ENCODE measurements at places on chromosomes 4 and X. TPM values are rescaled to one million over a fixed set of nuclear protein-coding genes. Genes with fewer than 3 reads are reported as not detected.

DNA sequence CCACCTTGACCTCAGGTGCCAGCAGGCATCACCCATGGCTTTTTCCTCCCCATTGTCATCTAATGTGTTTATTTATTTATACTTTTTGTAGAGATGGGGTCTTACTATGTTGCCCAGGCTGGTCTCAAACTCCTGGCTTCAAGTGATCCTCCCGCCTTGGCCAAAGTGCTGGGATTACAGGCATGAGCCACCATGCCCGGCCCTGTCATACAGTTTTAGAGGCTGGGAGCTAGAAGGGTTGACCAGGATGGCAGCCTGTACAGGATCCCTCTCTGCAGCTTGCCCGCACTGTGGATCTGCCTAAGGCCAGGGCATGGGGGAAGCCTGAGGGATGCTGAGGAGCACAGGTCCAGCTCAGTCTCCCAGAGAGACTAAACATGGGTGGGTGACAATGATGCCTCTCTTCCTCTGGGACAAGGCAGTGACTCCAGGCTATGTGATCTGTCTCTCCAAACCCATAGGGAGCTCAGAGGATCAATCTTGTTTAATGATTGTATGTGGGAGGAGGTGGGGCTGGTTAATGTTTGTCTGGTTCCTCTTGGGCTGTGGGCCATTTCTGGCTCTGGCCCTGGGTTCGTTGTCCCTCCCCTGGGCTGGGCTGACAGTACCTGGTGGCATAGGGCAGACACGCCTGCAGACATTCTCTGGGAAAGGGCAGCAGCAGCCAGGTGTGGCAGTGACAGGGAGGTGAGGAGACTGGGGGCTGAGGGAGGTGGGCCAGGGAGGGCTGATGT, 8.3 kb upstream of the GJB1 start:
- DNase-seq = no peak

GRCh38 chr4:8333726-8334460, 64.3 kb downstream of the HTRA3 start:
- no peak for DNase-seq

DNA sequence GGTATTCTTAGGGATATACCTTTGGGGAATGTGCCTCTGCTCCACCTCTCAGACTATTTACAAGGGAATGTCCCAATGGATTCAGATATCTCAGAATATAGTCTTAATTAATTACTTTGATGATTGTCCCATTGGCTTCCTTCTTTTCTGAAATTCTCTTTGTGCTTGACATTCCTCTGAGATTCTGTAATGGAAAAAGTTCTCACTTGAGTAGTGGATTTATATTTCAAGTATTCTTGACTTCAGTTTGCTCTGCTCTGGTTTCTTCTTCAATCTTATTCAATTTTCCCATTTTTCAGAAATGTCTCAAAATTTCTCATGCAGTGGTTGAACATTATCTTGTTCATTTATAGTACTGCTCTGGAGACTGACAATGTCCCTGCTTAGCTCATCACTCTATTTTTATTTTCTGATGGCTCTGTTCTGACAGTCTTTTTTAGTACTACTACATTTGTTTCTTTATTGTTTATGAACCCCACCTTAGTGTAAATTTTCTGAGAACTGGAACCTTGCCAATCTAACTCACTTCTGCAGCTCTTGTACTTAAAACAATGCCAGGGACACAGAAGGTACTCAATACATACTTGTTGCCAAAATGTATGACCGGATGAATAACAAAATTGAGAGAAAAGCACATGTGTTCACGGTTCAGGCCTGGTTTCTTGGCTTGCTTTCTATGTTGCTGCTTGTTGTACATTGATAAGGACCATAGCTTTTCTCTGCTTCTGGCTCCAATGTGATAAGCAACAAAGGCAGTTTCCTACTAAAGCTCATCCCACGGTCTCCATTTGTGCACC, 471.7 kb downstream of the GASK1B start:
- no peak for DNase-seq

DNA sequence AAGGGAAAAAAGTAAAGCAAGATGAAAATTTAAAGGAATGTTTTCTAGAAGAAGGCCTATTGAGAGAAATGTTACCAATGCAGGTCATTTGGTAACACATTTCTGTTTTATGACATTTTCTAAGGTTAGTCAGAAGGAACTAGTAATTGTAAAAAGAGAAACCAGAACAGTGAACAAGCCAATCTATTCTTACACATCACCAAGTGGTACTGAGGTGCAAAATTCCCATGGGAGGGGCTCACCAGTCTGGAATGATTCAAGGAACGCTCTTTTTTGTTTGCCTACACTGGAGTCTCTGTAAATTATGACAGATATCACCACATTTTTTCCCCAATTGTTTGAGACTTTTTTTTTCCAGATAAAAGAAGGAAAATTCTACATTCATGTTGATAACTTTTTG, 404.7 kb upstream of the CNKSR2 start:
- no peak for DNase-seq

DNA sequence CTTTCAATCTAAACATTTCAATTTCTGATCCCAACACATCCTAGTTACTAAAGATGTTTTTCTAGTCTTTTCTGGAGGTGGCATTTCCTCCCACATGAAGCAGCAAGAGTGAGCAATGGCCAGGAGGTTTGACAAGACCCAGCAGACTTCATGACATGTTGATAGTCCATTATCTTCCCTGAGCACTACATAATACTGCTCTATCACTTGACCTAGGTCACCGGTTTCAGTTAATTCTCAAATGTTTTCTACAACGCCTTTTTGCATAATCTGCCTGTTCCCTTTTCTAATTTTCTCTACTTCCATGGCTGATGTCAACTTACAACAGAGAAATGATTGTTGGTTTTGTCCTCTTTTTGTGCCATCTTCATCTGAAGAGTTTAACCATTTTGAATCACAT, 62.0 kb upstream of the GPRIN3 start:
- DNase-seq = no peak

- DNase-seq = no peak
Measured at GRCh38 chr4:147822128-147822527, 90.2 kb downstream of the ARHGAP10 start.

DNA sequence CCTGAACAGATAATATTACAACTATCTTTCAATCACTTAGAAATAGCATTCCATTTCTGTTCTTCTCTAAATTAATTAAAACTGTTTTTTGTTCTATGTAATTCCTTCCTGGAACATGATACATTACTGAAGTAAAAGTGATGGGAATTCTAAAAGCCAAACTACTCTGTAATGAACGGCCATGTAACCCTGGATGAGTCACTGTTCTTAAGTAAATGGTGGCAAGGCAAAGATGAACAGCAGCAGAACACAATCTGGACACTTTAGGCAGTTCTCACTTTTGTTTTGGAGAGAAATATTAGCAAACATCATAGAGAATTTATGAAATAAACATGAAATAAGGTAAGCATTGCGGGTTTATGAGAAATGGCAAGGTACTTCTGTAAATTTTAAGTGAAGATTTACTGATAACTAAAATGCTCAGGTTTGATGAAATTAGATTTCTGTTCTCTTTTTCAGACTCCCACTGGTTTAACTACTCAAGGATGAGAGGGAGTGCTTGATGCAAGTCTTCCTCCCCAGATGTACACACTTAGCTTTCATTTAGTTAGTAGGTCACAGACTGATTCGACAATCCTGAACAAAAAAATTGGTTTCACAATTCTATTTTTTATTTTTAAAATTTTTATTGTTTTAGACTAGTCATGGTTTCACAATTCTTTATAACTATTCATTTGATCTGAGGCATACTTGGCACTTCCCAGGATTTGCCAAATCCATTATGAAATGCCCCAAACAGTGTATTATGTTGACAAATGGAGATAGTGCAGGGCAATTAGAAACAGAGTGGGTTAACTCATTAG, 964 bp upstream of the GPR82 start:
- no peak for DNase-seq

DNA sequence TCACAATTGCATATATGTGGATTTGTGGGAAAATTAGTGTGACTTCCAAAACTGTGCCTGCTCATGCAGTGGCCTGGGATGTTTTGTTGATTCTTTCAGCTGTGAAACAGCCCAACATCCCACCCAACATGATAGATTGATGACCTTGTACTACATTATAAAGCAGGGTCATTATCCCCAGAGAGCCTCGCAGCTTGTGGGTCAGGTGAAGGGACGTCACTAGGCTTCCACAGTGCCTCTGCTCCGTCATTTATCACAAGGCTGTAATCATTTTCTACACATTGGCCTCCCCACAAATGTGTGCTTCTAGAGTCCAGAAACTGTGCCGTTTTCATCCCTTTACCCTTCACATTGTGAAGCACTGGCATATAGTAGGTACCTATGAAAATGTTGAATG, 31.6 kb downstream of the ALPK1 start:
- DNase-seq = no peak

DNA sequence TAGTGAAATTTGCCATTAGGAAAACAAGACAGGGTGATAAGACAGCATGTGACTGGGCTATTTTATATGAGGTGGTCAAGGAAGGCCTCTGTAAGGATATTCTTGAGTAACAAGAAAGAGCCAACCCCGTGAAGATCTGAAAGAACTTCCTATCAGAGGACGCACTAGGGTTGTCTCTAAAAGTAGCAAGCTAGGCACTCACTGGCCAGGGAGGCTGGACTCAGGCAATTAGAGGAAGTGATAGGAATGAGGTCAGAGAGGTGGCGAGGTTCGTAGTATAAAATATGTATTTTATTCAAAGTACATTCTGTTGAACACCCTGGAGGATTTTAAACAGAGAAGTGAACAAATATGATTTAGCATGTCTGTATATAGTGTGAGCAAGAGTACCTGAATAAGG, 4.6 kb downstream of the BMPR1B start:
- no peak for DNase-seq

DNA sequence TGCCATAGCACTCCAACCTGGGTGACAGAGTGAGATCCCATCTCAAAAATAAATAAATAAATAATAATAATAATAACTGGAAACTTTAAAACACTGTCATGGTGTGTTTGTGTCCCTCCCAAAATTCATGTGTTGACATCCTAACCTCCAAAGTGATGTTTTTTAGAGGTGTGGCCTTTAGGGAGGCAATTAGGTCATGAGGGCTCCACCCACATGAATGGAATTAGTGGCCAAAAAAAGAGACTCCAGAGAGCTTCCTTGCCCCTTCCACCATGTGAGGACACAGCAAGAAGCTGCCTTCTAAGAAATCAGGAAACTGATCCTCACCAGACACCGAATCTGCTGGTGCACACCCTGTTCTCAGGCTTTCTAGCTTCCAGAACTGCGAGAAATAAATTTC, 23.8 kb upstream of the RAPGEF2 start:
- no peak for DNase-seq

GRCh38 chrX:19846995-19847790, 40.2 kb downstream of the SH3KBP1 start:
- DNase-seq = no peak

The FGA gene
- 2.1 TPM for total RNA-seq

The SPATA4 gene
- not detected for total RNA-seq
